ENCODE measurements at places on chromosomes 12 and 14.

GRCh38 chr14:101337053-101337452 lies 224.2 kb upstream of the DIO3 start:
- no peak for DNase-seq

DNA sequence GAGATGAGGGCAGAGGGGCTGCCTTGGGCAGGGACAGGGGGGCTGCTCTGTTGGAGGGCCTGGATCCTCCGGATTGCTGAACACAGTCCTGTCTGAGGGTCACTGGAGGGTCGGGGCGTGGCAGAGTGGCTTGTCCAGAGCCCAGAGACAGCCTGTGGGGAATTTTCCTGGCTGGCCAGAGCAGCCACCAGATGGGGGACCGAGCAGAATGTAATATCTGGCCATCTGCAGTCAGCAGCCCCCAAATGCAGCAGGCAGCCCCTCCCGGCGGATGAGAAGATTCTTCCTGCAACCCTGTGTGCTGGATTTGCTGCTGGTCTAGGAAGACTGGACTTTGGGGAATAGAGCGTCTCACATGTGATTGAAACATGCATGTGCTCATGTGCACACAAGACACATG lies 23.3 kb upstream of the NOS1 start:
- no peak for DNase-seq

GRCh38 chr12:92020983-92021665 lies 124.5 kb downstream of the BTG1 start:
- DNase-seq = no peak

GRCh38 chr12:5884285-5884684 lies 60.8 kb downstream of the ANO2 start:
- DNase-seq = no peak

- no peak for DNase-seq
Measured at GRCh38 chr14:62206456-62206855, 444.2 kb downstream of the SNAPC1 start.

DNA sequence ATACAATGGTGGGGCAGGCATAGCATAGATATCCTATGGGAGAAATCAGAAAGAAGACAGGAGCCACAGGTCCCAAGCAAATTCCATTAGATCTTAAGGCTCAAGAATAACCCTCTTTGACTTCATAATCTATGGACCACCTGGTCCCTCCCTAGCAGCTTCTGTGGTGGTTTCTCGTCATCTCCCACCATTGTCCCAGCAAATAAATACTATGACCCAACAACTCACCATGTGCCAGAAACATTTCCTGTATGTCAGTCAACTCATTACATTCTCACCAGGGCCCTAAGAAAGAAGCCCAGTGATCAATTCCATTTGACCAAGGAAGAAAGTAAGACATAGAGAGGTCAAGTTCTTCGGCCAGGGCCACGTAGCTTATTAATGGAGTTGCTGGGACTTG lies 646.2 kb downstream of the VRK1 start:
- no peak for DNase-seq

- no peak for DNase-seq
Measured at GRCh38 chr12:40502322-40502721, 189.9 kb upstream of the CNTN1 start.

DNA sequence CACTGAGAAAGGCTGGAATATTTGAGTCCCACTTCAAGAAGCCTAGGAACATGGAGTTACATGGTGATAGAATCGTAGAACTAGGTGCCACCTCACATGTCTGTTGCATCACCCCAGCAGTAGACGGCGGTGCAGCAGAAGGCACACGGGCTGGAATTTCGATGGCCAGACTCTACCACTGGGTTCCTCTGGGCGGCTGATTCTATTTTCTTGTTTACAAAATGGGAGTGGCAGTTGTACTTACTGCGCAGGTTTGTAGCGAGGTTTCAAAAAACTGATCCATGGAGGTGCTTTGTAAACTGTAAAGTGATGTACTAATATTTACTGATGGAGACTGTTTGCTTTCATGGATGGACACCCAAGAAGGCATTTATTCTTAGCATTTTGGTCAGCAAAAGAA lies 45.7 kb downstream of the WDR20 start:
- DNase-seq = no peak
